Thyroid gland (tissue), 4 donors: ENCODE measurements at places on chromosomes 3 and 15.
A peak's percentile ranks its signal among the peaks of the same experiment; 100 is the strongest.

GRCh38 chr3:54905261-54905888 is 22.5 kb downstream of the LRTM1 start:
- no peak for DNase-seq

- no peak for DNase-seq
Observed at GRCh38 chr3:124882816-124883747, 4.1 kb downstream of the ITGB5 start.

DNA sequence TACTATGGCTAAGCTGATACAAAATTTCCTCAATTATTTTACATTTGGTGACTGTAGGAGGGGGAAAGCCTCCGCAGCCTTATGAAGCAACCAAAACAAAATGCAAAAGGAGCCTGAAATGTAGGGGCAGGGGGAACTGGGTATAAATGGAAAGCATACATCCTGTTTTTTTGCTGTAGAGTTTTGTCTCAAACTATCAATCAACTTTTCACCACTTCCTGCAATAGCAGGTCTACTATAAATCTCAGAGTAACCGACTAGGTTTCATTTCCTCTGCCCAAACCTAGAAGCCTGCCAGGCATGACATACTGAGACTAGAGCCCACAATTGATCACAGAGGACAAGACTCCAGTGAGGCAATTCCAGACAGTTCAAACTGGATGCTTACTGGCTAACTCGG is 91.3 kb downstream of the SHQ1 start:
- no peak for DNase-seq

DNA sequence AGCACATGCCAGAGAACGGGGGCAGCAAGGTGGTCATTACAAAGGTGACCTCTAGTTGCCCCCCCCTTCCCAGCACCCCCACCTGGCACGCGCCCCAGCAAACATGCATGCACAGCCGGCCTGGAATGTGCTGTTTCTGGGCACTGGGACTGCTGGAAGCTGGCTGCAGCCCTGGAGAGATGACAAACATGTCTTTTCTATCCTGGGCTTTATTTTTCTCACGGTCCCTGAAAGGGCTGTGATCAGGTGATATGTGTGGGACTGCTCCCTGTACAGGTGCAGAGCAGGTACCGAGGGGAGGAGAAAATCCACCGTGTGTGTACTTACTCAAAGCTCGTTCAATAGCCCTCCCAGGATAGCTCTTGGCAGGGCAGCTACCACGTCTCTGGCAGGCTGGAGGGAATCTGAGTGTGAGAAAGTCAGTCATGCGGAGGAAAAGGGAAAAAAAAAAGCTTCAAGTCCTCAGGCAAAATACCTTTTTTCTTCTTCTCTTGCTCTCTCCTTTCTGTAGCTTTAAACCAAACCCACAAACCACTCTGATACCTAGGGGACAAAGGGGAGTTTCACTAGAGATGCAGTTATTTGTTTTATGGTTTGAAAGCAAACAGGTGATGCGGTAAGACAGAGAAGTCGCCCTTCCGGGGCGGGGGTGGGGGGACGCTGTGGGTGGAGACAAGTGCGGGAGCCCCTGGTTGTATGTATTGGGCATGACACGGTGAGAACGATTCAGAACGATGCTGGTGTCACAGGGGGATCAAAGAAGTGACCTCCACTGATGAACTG is 5.0 kb upstream of the HES1 start:
- peak; percentile 92 for DNase-seq

GRCh38 chr3:126226374-126226773 is 46.0 kb upstream of the ALDH1L1 start:
- no peak for DNase-seq

DNA sequence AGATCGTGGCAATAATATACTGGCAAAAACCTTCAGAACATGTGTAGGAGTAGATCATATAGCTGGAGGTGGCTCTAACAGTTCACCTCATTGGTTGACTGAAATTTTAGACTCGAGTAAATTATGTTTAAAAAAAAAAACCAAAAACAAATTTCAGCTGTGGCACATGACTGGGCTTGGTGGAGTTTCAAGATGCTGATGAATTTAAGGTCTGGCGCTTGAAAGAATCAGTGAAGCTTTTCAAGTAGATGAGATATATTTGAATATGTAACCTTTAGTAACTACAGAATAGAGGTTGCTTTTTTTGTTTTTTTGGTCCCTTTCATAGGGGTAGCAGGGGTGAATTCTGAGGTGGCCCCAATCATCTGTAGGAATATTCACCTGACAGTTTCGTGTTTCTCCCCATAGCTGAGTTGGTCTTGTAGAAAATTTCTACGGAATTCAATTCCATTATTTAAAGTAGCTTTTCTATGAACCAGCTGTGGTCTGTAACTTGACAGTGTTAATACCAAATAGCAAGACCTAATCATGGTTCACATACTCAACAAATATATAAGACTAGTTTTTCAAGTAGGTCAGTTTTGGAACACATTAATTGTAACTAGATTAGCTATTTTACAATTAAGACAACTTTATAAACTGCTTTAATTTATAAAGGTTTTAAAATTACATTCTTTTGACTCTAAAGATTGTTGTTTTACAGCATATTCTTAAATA is 65.6 kb downstream of the MAP4 start:
- no peak for DNase-seq

- DNase-seq: no peak
Observed at GRCh38 chr3:18098960-18099587, 326.1 kb downstream of the SATB1 start.

DNA sequence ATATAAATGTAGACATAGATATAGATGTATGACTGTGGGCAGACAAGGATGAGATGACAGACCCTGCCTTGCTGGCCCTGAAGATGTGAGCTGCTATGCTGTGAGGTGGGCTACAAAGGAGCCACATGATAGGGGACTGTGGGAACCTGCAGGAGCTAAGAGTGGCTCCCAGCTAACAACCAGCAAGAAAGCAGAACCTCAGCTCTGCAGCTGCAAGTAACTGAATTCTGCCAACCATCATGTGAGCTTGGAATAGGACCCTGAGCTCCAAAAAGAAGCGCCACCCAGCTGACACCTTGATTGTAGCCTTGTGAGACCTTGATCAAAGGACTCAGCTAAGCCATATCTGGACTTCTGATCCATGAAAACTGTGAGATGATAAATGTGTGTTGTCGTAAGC is 123.3 kb upstream of the GRM7 start:
- DNase-seq: no peak

GRCh38 chr3:111285184-111285538 is 213.5 kb downstream of the NECTIN3 start:
- DNase-seq: no peak
